ENCODE measurements at places on chromosomes 6 and 20.

DNA sequence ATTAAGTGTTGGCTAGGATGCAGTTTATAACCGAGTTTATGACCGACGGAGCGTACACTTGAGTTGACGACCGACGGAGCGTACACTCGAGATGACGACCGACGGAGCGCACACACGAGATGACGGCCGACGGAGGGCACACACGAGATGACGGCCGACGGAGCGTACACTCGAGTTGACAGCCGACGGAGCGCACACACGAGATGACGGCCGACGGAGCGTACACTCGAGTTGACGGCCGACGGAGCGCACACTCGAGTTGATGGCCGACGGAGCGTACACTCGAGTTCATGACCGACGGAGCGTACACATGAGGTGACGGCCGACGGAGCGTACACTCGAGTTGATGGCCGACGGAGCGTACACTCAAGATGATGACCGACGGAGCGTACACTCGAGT, 119.8 kb downstream of the HUS1B start:
- DNase-seq = no peak

GRCh38 chr6:143507358-143508145, 4.0 kb downstream of the FUCA2 start:
- no peak for DNase-seq

GRCh38 chr6:113707194-113707593, 150.0 kb upstream of the MARCKS start:
- DNase-seq = no peak

GRCh38 chr6:11947575-11947974, 64.5 kb upstream of the HIVEP1 start:
- no peak for DNase-seq

DNA sequence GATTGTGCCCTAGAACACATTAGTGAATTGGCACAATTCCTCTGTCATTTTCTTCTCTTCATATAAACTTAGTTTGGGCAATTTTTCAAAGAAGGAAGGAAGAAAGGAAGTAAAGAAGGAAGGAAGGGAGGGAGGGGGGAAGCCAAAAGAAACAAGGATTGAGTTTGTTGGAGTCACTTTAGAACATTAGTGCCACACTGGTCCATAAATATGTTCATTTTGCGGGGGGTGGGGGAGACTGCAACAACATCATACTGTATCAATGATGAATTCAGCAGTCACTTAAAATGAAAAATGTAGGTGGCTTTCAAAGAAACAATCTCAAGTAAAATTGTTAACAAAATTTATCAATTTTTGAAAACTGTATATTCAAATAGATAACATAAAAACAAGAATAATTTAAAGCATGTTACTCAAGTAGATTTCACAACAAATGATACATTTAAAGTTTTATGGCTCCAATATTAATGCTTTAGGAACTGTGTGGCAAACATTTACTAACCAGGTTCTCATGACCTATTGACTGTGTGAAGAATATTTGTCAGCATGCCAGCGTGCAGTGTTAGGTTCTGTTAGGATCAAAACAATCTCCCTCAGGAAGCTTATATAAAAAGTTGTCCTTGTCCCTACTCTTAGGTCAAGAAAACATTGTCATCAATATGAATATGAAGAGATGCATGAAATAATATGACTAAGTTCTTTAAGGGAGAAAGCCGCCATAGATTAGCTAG, 208.1 kb upstream of the AGPAT4 start:
- DNase-seq = peak; percentile 4

DNA sequence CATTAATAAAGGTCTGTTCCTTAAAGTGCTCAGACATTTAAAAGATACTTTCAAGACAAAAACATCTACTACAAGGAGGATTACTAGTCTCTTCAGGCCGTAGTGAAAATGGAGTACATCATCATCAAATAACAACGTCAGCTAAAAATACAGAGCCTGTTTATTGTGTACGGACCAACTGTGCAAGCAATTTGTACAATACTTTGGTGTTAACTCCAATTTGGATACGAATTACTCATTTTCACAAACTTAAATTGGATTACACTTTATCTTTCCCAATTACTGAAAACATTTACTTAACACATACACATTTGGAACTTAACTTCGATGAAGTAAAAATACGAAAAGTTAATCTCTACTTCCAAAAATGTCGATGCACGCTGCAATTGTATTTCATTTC, 802 bp downstream of the CYP39A1 start:
- no peak for DNase-seq

DNA sequence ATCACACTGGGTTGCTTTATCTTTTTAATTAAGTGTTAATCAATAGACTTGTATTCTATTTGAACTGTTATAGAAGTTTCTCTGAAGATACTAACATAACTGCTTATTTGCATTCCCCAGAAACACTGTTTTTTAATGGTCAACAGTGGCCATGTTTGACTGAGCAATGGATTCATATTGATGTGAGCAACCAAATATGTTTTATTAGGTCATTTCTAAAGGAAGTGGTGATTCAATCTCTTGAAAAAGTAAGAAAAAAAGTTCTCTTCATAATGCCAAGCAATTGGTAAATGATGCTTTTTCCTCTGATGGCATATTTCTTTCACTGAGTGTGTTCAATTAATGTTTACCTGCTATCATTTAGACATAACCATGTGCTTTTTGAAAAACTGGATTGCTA, 593.0 kb upstream of the CITED2 start:
- DNase-seq = no peak

- DNase-seq = no peak
These were observed 26.2 kb downstream of the RIPOR2 start for GRCh38 chr6:24909241-24910216.

DNA sequence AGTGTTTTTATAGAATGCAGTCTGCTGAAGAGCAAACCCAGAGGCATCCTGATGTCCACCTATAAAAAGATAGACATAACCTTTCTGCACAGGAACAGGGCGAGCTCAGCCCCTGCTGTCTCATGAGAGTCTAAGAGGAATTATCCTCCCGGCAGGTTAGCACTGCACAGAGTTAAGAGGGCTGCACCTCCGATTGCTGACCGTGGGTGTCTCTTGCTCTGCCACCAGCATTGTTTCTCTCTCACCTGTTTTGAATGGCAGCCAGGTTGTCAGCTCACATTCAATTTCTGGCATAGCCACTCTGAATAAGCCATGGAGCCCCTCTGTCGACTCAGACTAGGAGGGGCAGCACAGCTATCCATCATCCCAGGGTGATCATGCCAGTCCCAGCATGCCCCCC, 211.2 kb downstream of the PHACTR1 start:
- no peak for DNase-seq

- no peak for DNase-seq
These were observed 13.5 kb downstream of the EYA4 start for GRCh38 chr6:133254552-133255228.

GRCh38 chr6:47034421-47034820, 7.7 kb downstream of the ADGRF1 start:
- no peak for DNase-seq

DNA sequence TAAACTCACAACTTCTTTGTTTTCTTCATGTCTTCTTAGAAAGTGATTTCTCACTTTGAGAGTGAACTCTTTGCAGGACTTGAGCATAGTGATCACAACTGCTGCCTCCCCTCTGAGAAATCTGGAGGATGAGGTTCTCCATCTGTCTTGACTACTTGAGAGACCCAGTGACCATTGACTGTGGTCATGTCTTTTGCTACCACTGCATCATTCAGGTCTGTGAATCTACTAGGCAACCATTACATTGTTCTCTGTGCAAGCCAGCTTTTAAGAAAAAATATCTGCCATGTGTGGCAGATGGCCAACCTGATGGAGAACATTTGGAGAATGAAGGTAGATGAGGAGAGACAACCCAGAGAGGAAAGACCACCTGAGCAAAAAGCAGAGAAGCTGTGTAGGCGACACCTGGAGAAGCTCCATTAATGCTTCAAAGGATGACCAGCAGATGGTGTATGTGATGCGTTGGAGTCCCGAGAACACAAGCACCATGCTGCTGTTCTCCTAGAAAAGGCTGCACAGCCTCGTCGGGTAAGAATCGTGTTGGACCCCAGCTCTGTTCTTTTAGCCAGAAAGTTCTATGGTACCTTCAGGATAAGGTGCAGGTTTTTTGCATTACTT, 25.1 kb upstream of the TRIM26 start:
- no peak for DNase-seq

DNA sequence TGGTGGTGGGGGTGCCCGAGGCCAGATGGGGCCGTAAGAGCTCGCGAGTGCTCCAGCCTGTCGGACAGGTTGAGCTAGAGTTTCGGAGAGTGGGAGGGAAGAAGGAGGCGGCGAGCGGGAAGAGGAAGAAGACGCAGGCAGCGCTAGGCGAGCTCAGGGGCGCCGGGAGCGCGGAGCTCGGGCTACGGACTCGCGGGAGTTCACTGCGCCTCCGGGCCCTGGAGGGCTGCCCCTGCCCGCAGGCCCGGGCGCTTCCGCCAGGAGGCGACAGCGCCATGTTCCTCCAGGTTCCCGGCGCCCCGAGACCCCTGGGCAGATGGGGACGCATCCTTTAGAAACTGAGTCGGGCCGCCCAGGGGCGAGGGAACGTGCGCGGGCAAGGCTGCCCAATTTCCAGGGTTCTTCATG, 984 bp downstream of the TFAP2C start:
- no peak for DNase-seq

GRCh38 chr6:169960521-169960885, 209.1 kb downstream of the ERMARD start:
- no peak for DNase-seq

DNA sequence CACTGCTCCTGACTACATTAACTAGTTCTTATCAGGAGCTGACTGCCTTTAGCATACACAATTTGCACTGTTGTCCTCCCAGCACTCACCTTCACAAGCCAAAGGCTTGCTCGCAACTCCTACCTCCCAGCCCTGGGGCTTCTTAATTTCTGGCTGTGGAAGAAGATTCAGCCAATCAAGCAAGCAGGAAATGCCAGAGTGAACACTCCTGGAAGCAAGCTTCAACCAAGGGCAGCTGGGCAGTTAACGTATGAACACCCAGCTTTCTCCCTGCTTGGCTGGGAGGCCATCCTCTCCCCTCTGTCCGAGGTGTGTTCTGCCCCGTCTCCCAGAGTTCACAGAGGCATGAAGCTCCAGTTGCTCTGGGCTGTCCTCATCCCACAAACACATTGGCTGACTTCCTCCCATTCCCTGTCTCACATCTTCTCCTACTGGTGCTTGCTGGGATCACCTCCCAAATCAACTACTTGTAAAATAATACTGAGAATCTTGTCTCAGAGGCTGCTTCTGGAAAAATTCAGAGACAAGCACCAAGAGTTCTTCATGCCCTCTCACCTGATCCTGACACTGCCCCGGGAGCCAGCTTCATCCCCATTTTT, 15.3 kb upstream of the SRSF6 start:
- DNase-seq = no peak

- DNase-seq = peak; percentile 96
These were observed 42.6 kb downstream of the KIAA1755 start for GRCh38 chr20:38217791-38218565.

- DNase-seq = peak; percentile 61
These were observed 63.3 kb upstream of the MAP7 start for GRCh38 chr6:136613477-136613876.
